Ammon's horn (tissue), 1 donor: ENCODE measurements at places on chromosomes 11 and 22.

- no peak for DNase-seq
These were observed 56.1 kb downstream of the MICAL2 start for GRCh38 chr11:12166299-12167060.

GRCh38 chr11:100575860-100576717, 111.0 kb upstream of the ARHGAP42 start:
- peak; percentile 86 for DNase-seq

GRCh38 chr11:26675233-26675928, 46.5 kb downstream of the SLC5A12 start:
- no peak for DNase-seq

GRCh38 chr22:22103078-22103875, 120.7 kb upstream of the TOP3B start:
- DNase-seq: no peak
